Activated T-helper 1 cell treated with Interleukin-2 at 50 U/mL for 16 hours (primary cell): ENCODE measurements at places on chromosomes 5 and 9.

DNA sequence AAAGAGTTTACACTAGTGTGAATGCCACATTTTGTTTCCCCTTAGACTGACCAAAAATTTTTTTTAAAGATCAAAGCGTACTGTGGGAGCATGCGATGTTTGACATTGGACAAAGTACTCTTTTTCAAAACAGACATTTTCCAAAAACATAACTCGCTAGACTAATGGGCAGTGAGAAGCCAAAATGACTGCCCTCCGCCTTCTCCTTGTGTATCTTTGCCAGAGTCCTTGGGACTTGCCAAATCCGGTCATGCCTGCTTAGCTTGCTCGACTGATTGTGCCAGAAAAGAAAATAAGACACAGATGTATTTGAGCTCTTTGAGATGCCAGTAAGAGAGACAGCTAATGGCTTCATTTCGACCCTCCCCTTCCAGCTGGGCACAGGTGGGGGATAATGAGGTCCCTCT lies 157.5 kb downstream of the MAPKAP1 start:
- no peak for DNase-seq

- DNase-seq, result no peak
These were observed 160.4 kb downstream of the MEF2C start for GRCh38 chr5:88722546-88723073.

GRCh38 chr9:14099737-14100136 lies 214.2 kb downstream of the NFIB start:
- no peak for DNase-seq

DNA sequence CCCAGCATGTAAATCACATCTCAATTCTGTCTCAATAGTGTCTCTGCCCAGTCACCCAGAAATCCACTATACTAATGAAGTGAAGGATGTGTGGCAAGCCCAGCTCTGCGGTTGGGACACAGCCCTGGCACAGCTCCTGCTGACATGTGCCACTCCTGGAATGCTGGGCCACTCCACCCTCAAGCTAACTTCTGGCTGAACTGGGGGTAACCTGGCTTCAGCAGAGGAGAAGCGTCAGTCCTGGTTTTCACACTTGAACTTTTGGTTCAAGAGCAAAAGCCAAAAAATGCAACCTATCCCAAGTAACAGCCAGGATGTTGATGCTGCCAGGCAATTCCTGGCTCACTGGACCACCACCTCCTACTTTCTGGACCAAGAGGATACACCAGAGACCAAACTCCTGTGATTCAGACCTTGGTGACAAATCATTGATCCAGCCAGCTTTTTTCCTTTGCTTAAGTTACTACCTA lies 86.4 kb downstream of the ARRDC3 start:
- no peak for DNase-seq

GRCh38 chr5:60014331-60014730 lies 120.8 kb upstream of the PDE4D start:
- no peak for DNase-seq

- no peak for DNase-seq
These were observed 111.4 kb downstream of the C9orf50 start for GRCh38 chr9:129509533-129509928.

GRCh38 chr5:102902647-102903046 lies 147.5 kb downstream of the PAM start:
- no peak for DNase-seq

DNA sequence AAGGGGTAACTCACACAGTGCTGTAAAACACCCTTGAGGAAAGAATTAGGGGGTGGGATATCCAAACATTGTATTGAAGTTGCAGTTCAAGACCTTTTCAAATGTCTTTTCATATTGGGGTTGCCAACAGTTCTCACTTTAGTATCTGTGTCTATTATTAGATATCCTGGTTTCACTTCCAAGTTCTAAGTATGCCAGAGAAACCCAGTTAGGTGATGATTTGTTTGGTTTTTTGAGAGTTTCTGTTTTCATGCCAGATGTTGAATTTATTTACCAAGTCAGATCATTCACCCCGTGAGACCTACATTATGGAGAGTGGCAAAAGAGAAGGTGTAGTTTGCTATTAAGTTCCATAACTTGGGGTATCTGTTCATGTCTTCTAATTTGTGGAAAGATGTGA lies 64.5 kb downstream of the C9orf152 start:
- no peak for DNase-seq

DNA sequence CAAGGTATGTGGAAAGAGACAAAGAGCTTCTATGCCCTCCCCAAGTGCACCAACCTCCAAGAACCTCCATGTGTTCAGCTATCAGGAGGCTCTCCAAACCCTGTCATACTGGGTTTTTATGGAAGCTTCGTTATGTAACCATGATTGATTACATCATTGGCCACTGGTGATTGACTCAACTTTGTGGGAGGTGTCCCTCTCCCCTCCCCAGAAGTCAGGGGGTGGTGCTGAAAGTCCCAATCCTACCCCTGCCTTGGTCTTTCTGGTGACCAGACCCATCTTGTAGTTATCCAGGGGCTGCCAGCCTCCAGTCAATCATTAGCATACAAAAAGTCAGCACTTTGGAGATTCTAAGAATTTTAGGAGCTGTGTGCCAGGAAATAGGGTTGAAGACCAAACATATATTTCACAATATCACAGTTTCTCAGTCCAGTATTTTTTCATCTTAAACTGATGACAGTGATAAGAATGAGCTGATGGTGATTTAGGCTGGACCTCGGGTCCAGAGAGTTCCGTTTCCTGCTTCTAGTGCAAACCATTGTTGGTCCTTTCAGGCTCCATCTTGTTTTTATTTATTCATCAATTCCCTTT lies 27.3 kb upstream of the FANCC start:
- DNase-seq, result no peak

DNA sequence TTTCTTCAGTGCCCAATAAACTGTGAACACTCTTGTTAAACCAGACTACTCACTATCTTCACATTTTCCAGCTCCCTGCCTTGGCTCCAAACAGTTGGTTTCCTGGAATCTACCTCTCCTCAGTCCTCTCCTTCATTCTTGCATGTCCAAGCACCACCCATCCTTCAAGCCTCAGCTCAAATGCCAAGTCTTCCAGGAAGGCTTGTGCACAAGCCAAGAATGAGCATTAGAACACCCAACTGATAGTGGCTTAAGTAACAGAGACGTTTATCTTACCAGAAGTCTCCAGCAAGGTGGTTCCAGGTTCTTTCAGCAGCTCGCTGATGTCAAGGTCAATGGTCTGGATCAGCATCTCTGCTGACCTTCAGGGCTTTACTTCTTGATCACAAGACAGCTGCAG lies 60.1 kb downstream of the PTPDC1 start:
- DNase-seq, result no peak

- no peak for DNase-seq
These were observed 1.1 kb downstream of the PLPP6 start for GRCh38 chr9:4662989-4663792.

GRCh38 chr5:4954048-4954447 lies 186.1 kb upstream of the ADAMTS16 start:
- no peak for DNase-seq

GRCh38 chr9:78393340-78393739 lies 96.4 kb downstream of the PSAT1 start:
- no peak for DNase-seq

DNA sequence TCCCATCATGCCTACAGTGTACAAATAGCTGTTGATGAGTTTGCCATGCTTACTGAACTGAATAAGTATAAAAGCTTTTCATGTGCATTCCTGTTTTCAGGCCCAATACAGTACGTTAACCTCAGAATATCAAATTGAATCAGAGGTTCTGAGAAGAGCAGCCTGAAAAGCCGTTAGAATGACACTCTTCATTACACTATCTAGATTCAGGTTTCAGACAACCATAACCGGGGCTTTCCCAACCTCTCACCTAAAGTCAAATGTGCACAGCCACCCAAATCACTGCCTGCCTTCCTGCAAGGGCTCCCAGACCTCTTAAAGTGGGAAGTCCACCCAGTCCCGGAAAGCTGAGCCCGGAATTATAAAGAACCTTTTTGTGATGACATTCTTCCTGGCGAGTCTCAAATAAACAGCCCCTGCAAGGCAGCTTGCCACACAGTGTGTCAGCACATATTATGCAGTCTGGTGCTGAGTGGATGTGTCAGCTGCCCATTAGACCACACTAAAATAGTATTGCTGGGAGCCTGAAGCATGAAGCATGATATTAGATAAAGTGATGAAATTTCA lies 245.8 kb downstream of the TLE4 start:
- DNase-seq, result no peak

GRCh38 chr5:107296572-107296971 lies 374.2 kb downstream of the EFNA5 start:
- DNase-seq, result no peak

DNA sequence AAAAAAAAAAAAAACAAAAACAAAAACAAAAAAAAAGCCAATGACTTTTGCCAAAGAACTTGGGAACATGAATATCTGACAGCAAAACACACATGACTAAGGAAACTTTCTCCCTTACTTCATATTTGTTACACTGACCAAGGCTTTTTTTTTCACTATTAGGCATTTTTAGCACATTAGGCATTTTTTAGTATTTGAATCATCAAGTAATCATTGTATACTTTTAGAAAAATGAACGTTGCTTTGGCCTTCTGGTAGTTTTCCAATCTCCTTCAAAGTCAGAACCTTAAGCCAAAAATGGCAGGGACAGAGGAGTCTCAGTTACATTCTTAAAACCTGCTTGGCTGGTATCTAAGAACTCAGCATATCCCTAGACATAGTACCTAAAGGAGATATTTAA lies 19.3 kb downstream of the NREP start:
- DNase-seq, result no peak

GRCh38 chr5:102545175-102545574 lies 46.4 kb upstream of the SLCO6A1 start:
- DNase-seq, result no peak

- DNase-seq, result no peak
These were observed 5.6 kb downstream of the HOMER1 start for GRCh38 chr5:79508354-79508753.

DNA sequence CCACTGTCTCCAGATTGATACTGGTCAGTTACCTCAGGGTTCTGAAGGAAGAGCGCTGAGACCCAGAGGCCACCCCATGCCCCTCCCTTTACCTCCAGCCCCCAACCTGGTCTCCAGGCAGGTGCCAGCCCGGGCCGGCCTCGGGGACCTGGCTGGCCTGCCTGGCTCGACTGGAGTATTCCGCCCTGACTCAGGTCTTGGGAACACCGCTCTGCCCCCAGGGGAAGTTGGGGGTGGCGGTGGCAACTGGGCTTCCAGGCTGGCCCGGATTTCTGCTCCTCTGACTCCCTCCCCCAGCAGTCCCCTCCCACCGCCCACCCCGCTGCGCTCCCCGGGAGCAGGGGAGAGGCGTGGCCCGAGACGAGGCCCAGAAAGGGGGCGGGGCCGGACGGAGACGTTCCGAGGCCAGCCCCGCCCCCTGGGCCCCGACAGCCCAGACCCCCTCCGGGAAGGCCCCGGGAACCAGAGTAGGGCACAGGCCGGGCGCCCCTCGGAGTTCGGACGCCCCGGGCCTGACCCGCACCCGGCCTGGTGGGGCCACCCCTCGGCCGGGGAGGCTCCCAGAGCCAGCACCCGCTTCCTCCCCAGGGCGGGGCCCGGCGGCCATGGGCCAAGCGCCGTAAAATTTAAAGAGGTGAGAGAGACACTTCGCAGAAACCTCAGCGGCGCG lies 82.5 kb upstream of the ZBTB43 start:
- peak; percentile 83 for DNase-seq

DNA sequence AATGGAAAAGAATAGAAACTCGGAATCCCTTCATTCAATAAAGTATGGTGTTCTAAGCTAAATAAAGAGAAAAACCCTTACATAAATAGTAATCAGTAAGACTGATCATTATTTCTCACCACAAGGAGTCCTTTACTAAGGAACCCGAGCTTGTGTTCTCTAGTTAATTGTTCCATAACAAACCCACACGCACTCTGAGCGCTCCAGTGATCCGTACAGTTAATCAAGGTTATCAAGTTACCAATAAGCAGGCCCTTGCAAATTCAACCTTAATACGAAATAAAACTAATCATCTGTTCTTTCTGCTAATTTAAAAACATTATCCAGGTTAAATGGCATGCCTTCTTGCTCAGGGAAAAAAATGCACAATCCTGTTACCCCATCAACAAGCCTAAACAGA lies 224.4 kb downstream of the FRMD3 start:
- no peak for DNase-seq

- DNase-seq, result no peak
These were observed 716 bp downstream of the STX17 start for GRCh38 chr9:99907208-99907532.

GRCh38 chr9:102841376-102841775 lies 153.8 kb upstream of the CYLC2 start:
- DNase-seq, result no peak

GRCh38 chr5:1285883-1286291 lies 9.0 kb downstream of the TERT start:
- DNase-seq, result no peak

DNA sequence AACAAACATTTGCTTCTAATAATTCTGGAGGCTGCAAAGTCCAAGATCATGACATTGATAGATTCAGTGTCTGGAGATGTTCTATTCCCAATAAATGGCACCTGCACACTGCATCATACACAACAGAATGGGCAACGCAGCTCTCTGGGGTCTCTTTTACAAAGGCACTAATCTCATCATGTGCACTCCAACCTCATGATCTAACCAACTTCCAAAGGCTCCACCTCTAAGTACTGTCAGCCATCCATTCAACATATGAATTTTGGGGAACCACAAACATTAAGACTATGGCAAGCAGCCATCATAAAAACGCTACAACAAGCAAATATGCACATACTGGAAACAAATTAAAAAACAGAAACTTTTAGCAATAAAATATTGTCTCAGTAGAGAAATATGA lies 121.1 kb downstream of the CYLC2 start:
- no peak for DNase-seq

DNA sequence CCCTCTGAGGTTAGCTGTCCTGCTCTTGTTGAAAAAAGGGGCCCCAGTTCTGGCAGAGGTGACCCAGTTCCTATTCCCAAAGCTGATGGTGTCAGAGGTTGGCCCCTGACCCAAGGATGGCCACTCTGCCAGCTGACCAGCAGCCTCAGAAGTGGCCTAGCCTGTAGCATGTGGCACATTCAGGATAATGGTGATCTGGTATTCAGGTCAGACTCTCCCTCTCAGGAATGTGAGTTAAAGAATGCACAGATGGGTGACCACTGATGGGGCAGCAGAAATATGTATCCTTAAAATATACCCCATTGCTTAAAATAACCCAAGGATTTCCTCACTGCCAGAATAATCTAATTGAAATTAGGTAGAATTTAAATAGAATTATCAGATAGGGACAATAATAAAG lies 369.2 kb downstream of the SEMA5A start:
- DNase-seq, result no peak

DNA sequence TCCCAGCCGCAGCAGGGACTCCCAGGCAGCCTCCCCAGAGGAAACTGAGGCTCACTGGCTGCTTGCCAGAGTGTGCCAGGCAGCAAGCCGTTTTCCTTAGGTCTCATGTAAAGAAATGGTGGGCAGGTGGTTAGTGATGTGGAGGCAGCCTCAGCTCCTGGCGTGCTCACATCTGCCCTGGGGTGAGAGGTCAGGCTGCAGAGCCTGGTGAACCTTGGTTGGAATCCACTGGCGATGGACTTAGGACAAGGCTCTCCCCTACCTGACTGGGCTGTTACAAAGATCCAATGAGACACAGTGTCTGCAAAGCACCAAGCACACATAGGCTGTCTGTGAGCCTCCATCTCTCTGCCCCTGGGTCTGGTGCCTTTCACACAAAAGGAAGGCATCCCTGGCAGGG lies 30.9 kb downstream of the LHX6 start:
- no peak for DNase-seq

- no peak for DNase-seq
These were observed 464.7 kb downstream of the ZSWIM6 start for GRCh38 chr5:61796773-61797172.
